ENCODE measurements at places on chromosomes 13 and 19. TPM values are rescaled to one million over a fixed set of nuclear protein-coding genes. Genes with fewer than 3 reads are reported as not detected.

DNA sequence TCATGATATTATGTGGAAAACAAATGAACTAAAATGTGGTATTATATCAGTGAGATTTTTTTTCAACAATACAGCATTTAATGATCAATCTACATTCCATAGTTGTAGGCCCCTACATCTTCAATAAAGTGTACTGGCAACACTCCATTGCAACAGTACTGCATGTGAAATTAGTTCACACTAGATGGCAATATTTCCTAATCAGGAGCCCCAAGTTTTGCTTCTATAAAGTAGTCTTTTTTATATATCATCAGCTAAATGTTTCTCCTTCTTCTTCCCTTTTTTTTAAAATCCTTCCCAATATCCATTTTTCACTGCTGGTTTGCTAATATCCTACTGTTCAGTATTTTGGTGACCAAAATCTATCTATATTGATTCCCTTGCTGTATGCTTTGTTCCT lies 528.3 kb upstream of the ATXN8OS start:
- no peak for DNase-seq

GRCh38 chr19:18385675-18386542 lies at the start of gene GDF15:
GDF15 (plus strand) TSS chr19:18386158; CDS start chr19:18386190, 32 bp downstream.
- no peak for DNase-seq

The SPRED3 gene
- total RNA-seq: 2.6 TPM

DNA sequence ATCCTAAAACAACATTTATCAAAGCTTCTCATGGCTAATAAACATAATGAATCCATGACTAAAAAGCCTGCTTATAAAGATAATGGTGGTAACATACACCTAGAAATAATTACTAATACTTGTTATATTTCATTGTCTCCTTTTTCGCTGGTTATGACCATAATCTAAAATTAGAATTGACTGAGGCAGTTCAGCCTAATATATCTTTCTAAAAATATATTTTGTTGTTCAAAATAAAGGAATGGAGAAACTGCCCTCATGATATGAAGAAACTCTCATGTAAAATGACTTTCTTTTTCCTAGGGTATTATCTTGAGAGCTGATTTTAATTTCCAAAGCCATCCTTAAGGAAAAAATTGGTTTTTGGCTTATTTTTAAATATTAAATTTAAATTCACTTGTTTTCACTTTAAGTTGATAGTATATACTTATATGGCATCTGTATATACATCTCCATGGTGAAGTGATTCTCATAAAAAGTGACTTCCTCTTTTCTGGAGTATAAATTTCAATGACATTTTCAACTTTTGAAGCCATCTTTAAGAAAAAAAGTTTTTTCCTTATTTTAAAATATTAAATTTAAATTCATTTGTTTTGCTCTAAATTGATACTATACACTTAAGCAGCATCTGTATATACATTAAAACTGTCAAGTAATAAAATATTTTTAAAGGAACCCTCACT lies 204.6 kb downstream of the VWA8 start:
- no peak for DNase-seq

DNA sequence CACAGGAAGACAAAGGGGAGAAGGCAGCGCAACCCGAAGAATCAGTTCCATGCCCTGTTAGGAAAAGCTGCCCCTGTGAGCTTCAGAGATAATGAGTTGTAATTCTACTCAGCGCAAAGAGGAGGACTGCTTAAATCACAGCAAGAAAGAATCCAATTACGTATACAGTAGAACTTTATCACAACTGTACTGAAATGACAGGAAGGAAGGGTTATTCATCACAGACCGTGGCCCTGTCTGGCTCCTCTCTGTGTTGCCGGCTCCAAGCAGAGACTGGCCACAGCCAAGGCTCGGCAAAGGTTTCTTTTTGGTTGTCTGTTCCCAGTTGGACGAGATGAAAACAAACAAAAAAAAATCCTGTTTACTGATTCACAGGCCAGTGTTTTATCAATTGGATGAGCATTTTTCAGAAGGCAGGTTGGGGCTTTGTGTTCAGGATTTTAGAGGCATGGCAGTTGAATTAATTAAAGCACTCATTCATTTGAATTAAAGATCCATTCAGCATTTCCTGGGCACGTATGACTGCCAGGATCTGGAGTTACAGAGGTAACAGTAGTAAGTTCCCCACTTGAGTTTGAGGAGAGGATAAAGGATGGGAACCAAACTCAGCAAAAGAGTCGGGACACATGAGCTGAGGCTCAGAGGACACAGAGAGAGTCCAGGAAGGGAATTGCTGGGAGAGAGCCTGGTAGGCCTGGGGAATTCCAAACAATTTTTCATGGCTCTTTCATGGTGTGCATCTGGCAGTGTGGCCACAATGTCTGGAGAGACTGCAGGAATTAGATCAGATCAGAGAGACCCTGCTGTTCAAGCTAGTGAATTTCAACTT lies 341.0 kb downstream of the DNAJC15 start:
- no peak for DNase-seq

DNA sequence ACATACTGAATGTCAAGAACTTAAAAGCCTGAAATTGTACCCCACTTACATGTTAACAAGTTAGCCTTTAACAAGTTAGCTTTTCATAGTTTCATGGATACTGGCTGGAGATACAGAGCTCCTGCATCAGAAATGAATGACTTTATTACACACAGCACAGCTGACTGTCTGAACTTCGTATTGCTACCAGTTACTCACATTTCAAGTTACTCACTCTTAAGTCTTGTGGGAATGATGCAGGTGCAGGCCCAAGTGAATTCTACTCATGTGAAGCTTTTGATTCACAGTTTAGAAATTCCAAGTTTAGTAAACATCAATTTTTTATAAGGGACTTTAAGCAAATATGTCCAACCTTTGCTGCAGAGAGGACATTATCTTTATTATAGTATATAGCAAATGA lies 762.2 kb upstream of the PRR20A start:
- DNase-seq: no peak

- DNase-seq: no peak
These were observed 418.9 kb upstream of the ARGLU1 start for GRCh38 chr13:106986687-106987426.

The BRME1 gene
- 0.71 TPM for total RNA-seq

DNA sequence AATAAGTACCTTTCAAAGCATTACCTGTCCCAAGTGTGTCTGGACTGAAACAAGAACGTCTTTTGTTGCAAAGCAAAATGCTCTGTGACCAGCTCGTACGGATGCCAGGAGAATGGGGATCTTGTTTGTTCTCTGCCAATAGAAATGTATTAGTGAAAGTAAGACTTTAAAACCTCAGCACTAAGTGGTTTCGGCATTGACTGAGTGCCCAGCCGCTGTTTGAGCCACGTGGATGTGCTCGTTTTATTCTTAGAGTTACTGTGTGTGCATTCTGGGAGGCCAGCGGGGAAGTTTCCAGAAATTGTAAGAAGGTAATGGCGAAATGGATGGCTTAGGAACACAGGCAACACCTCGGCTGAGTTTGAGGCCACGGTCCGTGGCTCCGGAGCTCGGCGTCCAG lies 117.1 kb upstream of the USP29 start:
- no peak for DNase-seq

The LILRA6 gene
- 0.52 TPM for total RNA-seq

The ZNF527 gene
- total RNA-seq: 3.4 TPM

- no peak for DNase-seq
These were observed 124.1 kb downstream of the DPF1 start for GRCh38 chr19:38099966-38100365.

The ZNF155 gene
- total RNA-seq: 1.9 TPM

The DEDD2 gene
- total RNA-seq: 33.6 TPM

The ICAM5 gene
- not detected for total RNA-seq

- DNase-seq: no peak
These were observed 59.3 kb downstream of the TSHZ3 start for GRCh38 chr19:31289976-31290375.

DNA sequence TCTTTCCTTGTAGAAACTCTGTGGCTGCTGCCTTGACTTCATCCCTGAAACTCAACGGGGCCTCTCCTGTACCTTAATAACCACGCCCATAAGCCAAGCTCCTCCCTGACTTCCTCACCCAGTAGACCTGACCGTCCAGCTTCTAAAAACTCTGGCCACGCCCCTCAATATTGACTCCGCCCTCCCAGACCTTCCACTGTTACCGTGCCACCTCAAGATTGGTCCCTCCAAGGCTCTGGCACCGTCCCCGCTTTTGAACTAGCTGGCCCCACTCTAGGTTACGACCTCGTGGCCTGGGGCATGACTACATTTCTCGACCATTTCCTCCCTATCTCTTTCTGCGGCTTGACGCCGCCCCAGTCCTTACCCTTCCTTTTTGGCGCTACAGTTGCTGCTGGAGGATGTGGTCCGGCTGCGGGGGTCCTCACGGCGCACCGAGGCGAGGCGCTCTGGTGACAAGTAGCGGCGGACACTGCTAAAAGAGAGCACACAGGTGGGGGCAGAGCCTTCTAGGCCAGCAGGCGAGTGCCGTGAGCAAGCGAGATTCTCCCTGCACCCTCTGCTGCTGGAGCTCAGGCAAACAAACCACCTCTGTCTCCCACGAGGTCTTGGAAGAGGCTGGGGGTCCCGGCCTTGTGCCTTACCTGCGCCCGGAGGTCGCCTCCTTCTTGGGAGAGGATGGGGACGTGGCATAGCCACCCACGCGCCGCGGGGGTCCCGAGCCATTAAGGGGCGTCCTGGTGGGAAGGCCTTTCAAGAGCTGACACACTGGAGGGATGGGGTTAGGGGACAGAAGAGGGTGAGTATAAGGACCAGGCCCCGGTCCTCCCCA lies 2.3 kb upstream of the EML2 start:
- DNase-seq: peak; percentile 25

DNA sequence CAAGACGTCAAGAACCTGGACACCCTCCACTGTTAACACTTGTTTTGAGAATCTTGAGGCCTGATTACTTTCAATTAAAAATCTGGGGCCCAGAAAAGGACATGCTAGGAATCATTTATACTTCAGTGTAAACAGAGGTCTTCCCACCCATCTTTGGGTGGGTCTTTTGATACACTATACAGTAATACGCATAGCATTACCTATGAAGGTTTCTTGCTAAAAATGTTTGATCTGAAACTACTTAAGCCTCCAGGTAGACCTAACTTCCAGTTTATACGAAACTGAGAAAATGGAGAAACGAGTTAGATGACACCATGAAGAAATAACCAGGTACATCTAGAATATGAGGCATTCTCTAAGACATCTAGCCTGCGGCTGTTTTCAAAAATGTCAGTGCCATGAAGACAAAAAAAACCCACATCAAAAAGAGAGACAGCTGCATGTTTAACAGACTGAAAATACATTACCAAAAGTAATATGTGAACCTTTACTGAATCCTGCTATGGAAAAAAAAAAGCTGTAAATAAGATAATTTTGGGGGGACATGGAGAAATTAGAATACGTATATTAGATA lies 36.6 kb downstream of the TGDS start:
- no peak for DNase-seq

- DNase-seq: no peak
These were observed 818 bp upstream of the SLITRK1 start for GRCh38 chr13:83883061-83883523.

The LILRB1 gene
- 0.39 TPM for total RNA-seq

The ZNF331 gene
- 7.3 TPM for total RNA-seq

DNA sequence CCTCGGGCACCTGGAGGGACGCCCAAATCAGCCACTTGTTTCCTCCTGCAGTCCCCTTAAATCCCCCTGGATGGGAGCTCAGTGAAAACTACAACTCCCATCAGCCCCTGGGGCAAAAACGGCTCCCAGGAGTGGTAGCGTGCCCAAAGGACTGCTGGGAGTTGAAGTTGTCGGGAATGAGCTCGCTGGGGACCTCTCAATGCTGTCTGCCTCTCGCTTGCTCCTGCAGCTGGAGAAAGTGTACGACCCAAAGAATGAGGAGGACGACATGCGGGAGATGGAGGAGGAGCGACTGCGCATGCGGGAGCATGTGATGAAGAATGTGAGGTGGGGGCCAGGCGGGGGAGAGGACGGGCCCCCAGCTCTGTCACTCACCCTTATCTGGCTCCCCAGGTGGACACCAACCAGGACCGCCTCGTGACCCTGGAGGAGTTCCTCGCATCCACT lies 14.7 kb upstream of the DHDH start:
- DNase-seq: no peak

GRCh38 chr19:2266183-2266993 lies 10.2 kb upstream of the JSRP1 start:
- DNase-seq: peak; percentile 61

The COX7A1 gene
- 421 TPM for total RNA-seq

The ZNF526 gene
- 5.8 TPM for total RNA-seq

The PEAK3 gene
- total RNA-seq: 0.11 TPM

The RFX1 gene
- 4.2 TPM for total RNA-seq

The KLK8 gene
- not detected for total RNA-seq

The PPP1R13L gene
- 1.2 TPM for total RNA-seq

The ZNF841 gene
- total RNA-seq: 2.1 TPM
